ENCODE measurements at places on chromosomes 1 and 21.
A peak's percentile ranks its signal among the peaks of the same experiment; 100 is the strongest.

GRCh38 chr1:151134396-151134795, 12.0 kb downstream of the SEMA6C start:
- no peak for DNase-seq

- DNase-seq, result no peak
These were observed 233.3 kb downstream of the BRINP3 start for GRCh38 chr1:190244406-190244805.

- no peak for DNase-seq
These were observed 167.7 kb downstream of the RUNX1 start for GRCh38 chr21:34881421-34881820.

DNA sequence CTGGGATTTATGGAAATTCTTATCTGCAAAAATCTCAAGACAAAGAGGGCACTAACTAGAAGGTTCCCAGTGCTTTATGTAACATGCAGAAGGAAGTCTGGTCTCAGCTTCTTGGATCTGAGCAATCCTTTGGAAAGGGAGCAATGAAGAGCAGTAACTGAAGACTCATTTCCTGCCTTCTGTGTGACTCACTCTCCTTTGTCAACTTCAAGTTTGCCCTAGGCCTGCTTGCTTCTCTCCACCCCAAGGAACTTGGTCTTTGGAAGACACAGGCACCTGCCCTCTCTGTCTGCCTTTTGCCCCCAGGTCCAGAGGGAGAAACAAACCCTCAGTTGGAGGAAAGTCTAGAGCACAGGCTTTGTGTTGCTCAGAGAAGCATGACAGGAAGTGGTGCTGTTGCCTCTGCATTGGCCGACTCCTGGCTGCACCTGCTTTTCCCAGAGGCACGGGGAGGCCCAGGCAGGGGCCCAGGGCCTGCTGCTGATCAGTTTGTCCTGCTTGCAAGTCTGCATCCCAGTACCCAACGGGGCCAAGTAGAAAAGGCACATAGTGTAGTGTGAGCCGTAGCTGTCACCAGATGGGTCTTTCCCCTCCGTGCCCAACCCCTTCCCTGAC, 137.2 kb downstream of the DHRS3 start:
- DNase-seq, result no peak

DNA sequence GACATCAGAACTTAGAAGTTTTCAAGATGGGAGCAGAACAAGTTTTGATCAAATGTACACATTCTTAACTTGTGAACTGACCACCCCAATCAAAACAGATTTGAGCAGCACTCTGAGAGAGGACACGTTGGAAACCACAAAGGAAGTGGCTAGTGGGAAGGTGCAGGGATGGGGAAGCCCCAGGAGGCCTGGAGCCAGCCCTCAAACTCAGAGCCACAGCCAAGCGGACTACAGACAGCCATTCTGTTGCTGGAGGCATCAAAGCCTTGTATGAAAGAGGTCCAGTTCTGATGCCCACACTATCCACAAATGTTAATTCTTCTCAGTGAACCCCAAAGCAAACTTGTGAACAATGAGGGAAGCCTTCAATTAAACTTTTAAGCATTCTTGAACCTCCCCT, 143.6 kb upstream of the RAB4A start:
- DNase-seq, result no peak

DNA sequence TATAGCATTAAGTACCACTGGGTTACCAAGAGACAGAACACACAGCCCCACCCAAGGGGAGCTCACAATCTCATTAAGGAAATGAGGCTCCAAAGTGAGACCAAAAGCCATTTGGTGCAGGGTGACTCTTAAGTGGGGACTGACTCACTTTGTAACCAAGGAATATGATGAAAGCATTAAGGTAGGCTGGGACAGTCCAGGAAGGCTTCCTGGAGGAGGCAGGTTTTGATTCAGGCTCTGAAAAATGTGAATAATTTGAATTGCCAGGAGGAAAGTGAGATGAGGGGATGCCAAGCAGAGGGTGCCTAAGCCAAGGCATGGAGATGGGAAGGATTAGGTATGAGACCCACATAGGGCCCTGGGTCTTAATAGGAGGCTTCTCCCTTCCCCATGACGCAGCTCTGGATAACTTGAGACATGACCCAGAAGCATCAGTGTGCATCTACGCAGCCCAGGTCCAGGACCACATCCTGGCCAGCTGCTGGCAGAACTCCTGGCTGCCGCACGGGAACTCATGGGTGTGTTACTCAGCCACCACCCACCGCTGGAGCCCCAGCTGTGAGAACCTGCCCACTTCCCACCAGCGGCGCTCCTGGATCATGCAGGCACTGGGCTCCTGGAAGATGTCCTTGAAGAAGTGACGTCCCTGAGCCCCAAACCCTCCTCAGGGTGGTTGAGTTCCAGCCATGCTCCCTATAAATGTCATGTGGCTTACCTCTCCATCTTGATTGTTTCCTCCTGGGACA, 5.9 kb upstream of the TTC4 start:
- no peak for DNase-seq

GRCh38 chr1:244836135-244836521, 670 bp downstream of the COX20 start:
- peak; percentile 27 for DNase-seq

GRCh38 chr1:102858695-102859094, 249.6 kb downstream of the COL11A1 start:
- DNase-seq, result no peak

- no peak for DNase-seq
These were observed 734.3 kb downstream of the ADGRL2 start for GRCh38 chr1:82534996-82535395.

- no peak for DNase-seq
These were observed 1447.8 kb upstream of the PRMT6 start for GRCh38 chr1:105608713-105609112.

- DNase-seq, result no peak
These were observed 30.4 kb upstream of the TMEM61 start for GRCh38 chr1:54950006-54950368.

GRCh38 chr1:3070309-3070643, 1.3 kb downstream of the PRDM16 start:
- DNase-seq, result no peak

DNA sequence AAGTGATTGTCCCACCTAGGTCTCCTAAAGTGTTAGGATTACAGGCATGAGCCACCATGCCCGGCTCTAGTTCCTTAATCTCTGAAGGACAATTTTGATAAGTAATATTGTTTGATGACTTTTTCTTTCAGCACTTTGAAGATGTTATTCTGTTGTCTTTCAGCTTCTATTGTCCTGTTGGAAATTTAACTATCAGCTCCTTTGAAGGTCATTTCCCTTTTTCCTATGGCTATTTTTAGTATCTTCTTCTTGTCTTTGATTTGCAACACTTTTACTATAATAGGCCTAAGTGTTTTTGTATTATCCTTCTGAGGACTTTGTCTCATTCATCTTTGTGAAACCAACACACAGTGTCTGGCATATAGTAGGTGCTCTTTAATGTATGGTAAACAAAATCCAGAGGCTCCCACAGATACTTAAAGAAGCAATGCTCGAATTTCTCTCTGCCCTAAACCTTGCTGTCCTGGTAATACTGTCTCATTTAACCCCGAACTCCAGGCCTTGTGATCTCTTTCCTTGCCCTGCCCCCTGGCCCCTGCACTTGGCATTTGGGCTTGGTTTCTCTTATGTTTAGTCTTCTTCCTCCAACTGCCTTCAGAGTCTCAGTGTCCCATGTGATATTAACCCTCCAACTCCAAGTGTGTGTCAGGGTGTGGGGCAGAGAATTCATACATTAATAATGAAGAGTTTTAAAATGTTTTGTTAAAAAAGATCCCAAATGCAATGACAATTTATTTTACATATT, 19.0 kb upstream of the AGO1 start:
- DNase-seq, result no peak

DNA sequence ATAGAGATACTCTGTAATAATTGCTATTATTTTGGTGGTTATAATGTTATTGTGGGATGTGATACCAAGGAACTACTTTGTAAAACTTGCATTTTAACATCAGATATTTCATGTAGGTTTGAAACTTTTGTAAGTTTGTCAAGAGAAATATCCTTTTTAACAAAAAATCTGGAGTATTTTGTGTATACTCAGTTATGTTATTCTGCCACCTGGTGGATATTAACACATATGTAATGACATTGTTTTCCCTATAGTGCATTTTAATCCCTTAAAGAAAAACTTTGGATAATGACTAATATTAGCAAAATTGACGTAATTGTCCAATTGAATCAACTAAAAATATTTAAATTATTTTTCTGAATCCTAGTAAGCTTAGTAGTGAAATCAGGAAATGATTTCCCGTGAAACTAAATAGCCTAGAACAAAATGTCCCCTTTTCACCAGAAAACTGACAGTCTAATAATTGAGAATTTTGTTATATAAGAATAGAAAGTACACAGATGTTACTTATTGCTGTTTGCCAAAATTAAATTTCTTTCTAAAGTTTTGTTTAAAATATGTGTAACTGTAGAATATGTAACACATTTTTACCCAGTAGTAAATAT, 39.6 kb downstream of the KCTD3 start:
- DNase-seq, result no peak

DNA sequence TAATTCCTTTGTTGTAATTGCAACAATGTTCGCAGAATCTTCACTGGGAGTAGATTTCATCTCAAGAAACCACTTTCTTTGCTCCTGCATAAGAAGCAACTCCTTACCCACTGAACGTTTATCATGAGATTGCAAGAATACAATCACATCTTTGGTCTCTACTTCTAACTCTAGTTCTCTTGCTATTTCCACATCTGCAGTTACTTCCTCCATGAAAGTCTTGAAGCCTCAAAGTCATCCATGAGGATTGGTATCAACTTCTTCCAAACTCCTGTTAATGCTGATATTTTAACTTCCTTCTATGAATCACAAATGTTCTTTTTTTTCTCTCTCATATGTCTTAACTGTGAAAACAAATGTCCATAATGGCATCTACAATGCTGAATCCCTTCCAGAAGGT, 118.6 kb upstream of the RAB4A start:
- no peak for DNase-seq

GRCh38 chr21:39774227-39774626, 29.2 kb downstream of the IGSF5 start:
- DNase-seq, result no peak

Data from substantia nigra (tissue), 51 donors.